ENCODE measurements at places on chromosomes 5 and 9.

- no peak for DNase-seq
Observed at GRCh38 chr5:134046801-134047686, 42.3 kb upstream of the VDAC1 start.

DNA sequence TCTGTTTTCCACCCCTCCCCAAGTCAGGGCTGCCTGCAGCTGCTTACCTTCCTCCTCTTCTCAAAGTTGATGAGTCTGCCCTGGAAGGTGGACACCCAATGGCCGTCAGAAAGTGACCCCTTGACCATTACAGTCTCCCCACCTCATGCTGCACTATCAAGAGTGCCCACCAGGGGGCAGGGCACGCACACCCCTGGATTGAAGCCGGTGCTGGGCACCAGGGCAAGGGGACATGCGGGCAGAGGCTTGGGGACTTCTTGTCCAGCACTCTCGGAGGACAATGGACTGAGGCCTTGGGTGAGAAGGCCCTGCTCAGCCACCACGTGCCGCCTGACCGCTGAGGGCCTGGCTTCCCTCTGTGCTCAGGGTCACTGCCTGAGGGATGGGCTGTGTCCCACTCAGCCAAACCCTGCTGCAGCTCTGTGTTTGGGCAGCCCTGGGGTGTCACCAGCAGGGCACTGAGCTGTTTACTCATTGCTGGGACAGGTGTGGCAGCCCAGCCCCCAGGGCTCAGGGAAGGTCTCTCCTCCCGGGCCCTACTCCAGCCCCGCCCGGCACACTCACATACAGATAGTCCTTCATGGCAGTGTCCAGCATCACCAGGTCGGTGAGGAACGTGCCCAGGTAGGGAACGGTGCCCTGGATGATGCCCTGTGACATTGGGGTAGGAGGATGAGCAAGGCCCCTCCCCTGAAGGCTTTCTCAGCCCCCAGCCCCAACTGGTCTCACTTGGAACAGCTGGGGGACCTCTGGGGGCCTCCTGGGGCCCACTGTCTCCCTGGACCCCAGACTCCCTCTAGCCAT is 17.7 kb downstream of the RALGDS start:
- DNase-seq: no peak

GRCh38 chr9:114413861-114414301 is 26.1 kb upstream of the AKNA start:
- no peak for DNase-seq

GRCh38 chr9:80242022-80242421 is 670.3 kb downstream of the TLE4 start:
- no peak for DNase-seq

GRCh38 chr5:168960497-168960896 is 340.4 kb downstream of the SLIT3 start:
- DNase-seq: no peak
